ENCODE measurements at places on chromosomes 3 and 15.

GRCh38 chr3:173733029-173733652 lies 335.6 kb downstream of the NLGN1 start:
- no peaks in the 10 kb centered on the region for H3K36me3 ChIP-seq
- no peak overlapping the region for H3K4me3 ChIP-seq
- no peaks in the 10 kb centered on the region for H3K4me1 ChIP-seq
- DNase-seq = no peak

DNA sequence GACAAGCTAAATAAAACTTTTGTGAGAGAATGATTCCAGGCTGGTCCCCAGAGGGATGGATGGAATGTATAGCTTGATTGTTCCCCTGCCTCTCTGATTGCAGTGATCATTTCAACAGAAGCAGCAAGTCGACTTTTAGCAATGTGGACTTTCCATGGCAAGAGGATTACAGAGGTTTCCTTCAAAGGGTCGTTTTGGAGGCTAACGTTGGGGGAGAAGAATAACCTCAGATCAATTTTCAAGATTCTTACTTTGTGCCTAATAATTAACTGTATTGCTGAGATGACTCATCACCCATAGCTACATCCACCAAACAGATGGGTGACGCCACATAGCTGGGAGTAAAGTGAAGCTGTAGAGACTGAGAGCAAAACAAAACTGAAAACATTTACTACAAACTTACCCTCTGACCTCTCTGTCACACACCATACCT lies 79.9 kb downstream of the GTPBP8 start:
- DNase-seq = no peak
- no peaks in the 10 kb centered on the region for H3K27me3 ChIP-seq
- no peak overlapping the region for H3K4me3 ChIP-seq
- no peak overlapping the region for H3K27ac ChIP-seq

DNA sequence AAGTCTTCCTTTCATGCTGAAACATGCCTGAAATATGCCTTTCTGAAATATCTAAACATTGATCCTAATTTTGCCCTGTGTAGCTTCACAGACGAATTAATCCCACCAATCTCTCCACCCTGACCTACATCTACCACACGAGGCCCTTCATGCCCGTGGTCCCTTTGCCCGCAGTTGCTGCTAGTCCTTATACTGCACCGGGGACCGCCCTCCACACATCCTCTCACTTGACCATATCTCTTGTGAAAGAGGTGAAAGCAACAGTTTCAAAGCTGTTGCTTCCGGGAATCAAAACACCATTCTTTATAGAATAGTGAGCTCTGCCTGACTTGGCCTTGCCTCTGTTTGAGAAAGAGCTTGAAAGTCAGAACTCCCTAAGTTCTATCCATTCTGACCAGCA lies 499.5 kb downstream of the NTRK3 start:
- no peaks in the 10 kb centered on the region for H3K27me3 ChIP-seq
- no peaks in the 10 kb centered on the region for H3K4me1 ChIP-seq
- no peak for DNase-seq
- no peak overlapping the region for H3K27ac ChIP-seq
- H3K36me3 ChIP-seq = no peaks in the 10 kb centered on the region

DNA sequence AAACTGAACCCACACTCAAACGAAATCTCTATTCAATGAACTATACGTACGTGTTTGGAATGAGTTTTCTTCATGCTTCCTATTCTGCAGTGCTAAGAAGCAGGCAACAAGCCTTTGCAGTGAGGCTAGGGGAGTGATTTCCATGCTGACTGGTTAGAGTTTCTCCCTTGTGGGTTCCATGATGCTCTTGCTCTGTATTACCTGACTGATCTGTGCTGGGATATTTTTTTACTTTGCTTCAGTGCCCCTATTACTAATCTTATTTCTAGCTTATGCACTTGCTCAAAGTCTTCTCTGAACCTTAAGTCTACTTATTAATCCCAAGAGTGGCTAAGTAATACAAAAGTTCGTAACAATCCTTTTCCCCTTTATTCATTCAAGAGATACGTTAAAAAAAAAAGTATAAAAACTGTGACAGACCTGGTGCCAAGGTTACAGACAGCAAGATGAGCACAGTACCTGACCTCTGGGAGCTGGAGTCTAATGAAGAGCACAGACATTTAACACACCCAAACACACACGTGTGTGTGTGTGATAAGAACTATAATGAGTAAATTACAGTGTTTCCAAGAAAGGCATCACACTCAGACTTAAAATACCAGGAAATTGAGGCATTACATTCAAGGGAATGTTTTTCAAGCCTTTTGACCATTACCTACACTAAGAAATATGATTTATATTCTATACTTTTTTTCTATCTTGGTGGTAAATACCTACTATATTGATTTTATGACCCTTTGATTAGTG lies 50.5 kb upstream of the FBN1 start:
- no peak overlapping the region for H3K27ac ChIP-seq
- DNase-seq = no peak
- no peaks in the 10 kb centered on the region for H3K27me3 ChIP-seq
- no peaks in the 10 kb centered on the region for H3K4me1 ChIP-seq

- no peak overlapping the region for H3K4me3 ChIP-seq
- no peak overlapping the region for H3K27ac ChIP-seq
- DNase-seq = no peak
- no peaks in the 10 kb centered on the region for H3K4me1 ChIP-seq
- H3K27me3 ChIP-seq = no peaks in the 10 kb centered on the region
- H3K36me3 ChIP-seq = peaks cover 4% of the 10 kb centered on the region
Measured at GRCh38 chr3:112346491-112347122, 13.7 kb downstream of the CD200 start.

DNA sequence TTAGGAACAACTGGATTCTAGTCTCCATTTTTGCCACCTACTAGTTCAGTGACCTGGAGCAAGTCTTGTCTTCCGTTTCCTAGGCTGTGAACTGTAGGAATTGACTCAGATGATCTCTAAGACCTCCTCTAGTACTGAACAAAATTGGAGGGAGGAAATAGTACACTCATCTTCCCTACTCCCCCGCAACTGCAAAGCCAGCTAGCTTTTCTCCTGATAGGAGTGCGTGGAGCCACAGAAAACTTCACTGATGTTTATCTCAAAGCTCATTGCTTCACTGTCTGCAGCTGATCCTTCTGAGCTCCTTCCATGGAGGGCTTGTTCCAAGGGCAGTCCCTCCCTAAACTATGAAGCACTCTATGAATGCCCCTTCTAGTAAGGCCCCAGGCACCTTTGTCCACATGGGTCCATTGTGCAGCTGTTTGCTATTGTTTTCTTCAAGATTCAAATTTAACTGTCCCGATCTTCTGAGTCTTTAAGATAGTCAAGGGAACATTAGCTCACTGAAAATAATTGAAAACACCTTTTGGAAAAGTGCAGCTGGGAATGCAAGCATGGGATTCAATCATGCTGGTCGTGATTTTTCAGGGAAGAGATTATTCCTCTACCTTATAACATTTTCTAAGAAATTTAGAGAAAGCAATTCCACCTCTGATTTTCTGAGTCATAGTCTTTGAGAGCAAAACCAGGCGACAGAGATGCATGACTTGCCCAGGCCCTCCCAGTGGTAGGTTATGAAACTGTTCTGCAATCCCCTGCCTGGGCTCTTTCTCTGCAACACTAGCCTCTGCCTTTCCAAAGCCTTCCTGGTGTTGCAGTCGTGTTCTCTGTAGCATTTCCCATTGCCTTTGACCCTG lies 24.3 kb downstream of the FILIP1L start:
- H3K27ac ChIP-seq = no peak overlapping the region
- no peaks in the 10 kb centered on the region for H3K27me3 ChIP-seq
- DNase-seq = no peak
- H3K36me3 ChIP-seq = no peaks in the 10 kb centered on the region

GRCh38 chr3:177111541-177111949 lies 85.7 kb downstream of the TBL1XR1 start:
- no peaks in the 10 kb centered on the region for H3K36me3 ChIP-seq
- H3K4me3 ChIP-seq = no peak overlapping the region
- no peak overlapping the region for H3K27ac ChIP-seq
- DNase-seq = no peak
- peaks cover 30% of the 10 kb centered on the region for H3K4me1 ChIP-seq

- no peaks in the 10 kb centered on the region for H3K36me3 ChIP-seq
- no peak for DNase-seq
- no peaks in the 10 kb centered on the region for H3K4me1 ChIP-seq
- H3K27me3 ChIP-seq = no peaks in the 10 kb centered on the region
- no peak overlapping the region for H3K27ac ChIP-seq
Measured at GRCh38 chr3:151604891-151605290, 128.8 kb upstream of the AADACL2 start.

DNA sequence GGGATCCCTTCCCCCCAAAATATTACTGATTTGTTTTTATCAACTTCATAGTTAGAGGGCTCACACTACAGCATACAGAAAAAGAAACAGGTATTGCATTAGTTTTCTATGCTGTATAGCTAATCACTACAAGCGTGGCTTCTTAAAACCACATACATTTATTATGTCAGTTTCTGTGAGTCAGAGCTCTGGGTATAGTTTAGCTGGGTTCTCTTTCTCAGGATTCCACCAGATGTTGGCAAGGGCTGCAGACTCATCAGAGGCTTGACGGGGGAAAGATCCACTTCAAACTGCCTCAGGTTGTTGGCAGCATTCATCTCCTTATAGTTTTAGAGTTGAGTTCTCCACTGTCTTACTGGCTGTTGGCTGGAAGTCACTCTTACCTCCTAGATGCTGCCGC lies 328.0 kb downstream of the NLGN1 start:
- H3K36me3 ChIP-seq = no peaks in the 10 kb centered on the region
- H3K4me3 ChIP-seq = no peak overlapping the region
- DNase-seq = no peak
- no peak overlapping the region for H3K27ac ChIP-seq

DNA sequence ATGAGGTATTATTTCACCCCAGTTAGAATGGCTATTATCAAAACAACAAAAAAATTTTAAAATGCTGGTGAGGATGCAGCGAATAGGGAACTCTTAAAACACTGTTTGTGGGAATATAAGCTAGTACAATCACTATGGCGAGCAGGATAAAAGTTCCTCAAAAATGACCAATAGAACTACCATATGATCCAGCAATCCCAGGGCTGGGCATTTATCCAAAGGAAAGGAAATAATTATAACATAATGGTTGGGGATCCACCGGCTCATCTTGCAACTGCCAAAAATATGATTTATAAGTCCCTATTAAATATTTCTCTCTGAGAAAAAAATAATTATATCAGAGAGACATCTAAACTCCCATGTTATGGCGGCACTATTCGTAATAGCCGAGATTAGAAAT lies 127.6 kb upstream of the MME start:
- no peak overlapping the region for H3K27ac ChIP-seq
- no peak overlapping the region for H3K4me3 ChIP-seq
- H3K27me3 ChIP-seq = no peaks in the 10 kb centered on the region
- no peaks in the 10 kb centered on the region for H3K36me3 ChIP-seq
- DNase-seq = no peak
- no peaks in the 10 kb centered on the region for H3K4me1 ChIP-seq

- no peaks in the 10 kb centered on the region for H3K4me1 ChIP-seq
- no peak for DNase-seq
- H3K36me3 ChIP-seq = no peaks in the 10 kb centered on the region
- no peaks in the 10 kb centered on the region for H3K27me3 ChIP-seq
- H3K4me3 ChIP-seq = no peak overlapping the region
- H3K27ac ChIP-seq = no peak overlapping the region
Measured at GRCh38 chr3:146080578-146080977, 80.4 kb downstream of the PLOD2 start.

- no peak overlapping the region for H3K27ac ChIP-seq
- no peaks in the 10 kb centered on the region for H3K36me3 ChIP-seq
- no peak for DNase-seq
- H3K4me3 ChIP-seq = no peak overlapping the region
Measured at GRCh38 chr3:161694682-161695564, 198.3 kb downstream of the OTOL1 start.

- H3K36me3 ChIP-seq = no peaks in the 10 kb centered on the region
- H3K27ac ChIP-seq = no peak overlapping the region
- no peaks in the 10 kb centered on the region for H3K4me1 ChIP-seq
- no peak for DNase-seq
- H3K4me3 ChIP-seq = no peak overlapping the region
Measured at GRCh38 chr3:40108643-40109042, 200.9 kb upstream of the EIF1B start.

GRCh38 chr15:60773901-60774300 lies 295.0 kb upstream of the ICE2 start:
- H3K27ac ChIP-seq = no peak overlapping the region
- H3K36me3 ChIP-seq = no peaks in the 10 kb centered on the region
- no peaks in the 10 kb centered on the region for H3K4me1 ChIP-seq

- no peak for DNase-seq
- H3K27ac ChIP-seq = no peak overlapping the region
- H3K4me3 ChIP-seq = no peak overlapping the region
- no peaks in the 10 kb centered on the region for H3K4me1 ChIP-seq
- no peaks in the 10 kb centered on the region for H3K36me3 ChIP-seq
Measured at GRCh38 chr3:61938878-61939549, 377.6 kb downstream of the PTPRG start.

Data from T-cell (primary cell).